NCI-H1417 treated with DMSO at 0.1 percent for 48 hours (cell line): ENCODE measurements at places on chromosomes 6 and 20.

DNA sequence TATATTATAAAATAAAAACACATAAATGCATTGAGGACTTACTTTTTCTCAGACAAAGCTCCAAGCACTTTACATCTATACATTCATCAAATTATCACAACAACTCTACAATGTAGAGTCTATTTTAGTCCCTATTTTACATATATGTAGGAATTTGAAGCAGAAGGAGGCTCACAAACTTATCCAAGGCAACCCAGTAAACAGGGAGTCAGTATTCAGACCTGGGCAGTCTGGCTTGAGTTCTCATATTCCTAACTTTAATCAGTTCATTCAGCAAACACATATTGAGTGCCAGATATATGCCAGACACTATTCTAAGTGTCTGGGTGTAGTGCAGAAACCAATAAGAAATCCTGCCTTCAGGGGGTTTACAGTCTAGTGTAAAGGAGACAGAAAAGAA lies 129.2 kb downstream of the C6orf58 start:
- DNase-seq: no peak

- no peak for DNase-seq
These were observed 186.8 kb downstream of the ARID1B start for GRCh38 chr6:156963712-156964700.

DNA sequence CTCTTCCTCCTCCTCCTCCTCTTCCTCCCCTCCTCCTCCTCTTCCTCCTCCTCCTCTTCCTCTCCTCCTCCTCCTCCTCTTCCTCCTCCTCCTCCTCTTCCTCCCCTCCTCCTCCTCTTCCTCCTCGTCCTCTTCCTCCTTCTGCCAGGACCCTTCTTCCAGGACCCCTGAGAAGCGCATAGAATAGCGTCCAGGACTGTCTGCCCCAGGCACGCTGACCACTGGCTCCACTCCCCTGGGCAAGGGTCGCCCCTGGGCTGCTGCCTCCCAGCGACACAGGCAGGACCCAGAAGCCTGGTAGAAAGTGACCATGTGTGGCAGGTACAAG lies 42.4 kb upstream of the BHLHE23 start:
- DNase-seq: no peak

DNA sequence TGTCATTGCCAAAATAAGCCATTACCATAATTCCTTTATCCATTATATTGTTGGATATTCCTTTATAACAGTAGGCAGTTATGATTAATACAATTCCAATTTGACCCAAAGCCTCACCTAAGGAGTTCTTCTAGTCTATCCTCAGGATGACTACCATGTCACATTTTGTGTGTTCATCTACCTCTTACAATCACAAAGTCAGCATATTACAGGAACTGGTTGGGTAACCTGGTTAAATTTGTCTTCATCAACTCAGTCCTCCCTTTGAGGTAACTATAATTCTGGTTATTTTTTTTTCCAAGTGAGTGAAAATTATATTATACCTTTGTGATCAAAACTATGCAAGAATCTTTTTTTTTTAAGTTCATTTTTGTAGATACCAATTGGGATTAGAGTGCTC lies 540.5 kb downstream of the BTBD3 start:
- no peak for DNase-seq
